Ascending aorta (tissue), 2 donors: ENCODE measurements at places on chromosomes 1 and 21.
A peak's percentile ranks its signal among the peaks of the same experiment; 100 is the strongest.

DNA sequence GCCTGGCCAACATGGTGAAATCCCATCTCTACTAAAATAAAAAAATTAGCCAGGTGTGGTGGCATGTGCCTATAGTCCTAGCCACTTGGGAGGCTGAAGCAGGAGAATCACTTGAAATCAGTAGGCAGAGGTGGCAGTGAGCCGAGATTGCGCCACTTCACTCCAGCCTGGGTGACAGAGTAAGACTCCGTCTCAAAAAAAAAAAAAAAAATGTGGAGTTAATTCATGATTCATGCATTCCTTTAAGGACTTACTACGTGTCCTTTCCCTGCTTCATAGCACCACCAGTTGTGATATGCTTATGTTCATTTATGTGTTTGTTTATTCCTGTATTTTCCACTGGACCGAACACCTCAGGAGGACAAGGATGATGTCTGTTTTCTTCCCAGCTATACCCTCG lies 12.7 kb upstream of the PRELP start:
- peaks cover 43% of the 10 kb centered on the region for H3K4me1 ChIP-seq
- H3K4me3 ChIP-seq: no peak overlapping the region
- no peaks in the 10 kb centered on the region for H3K36me3 ChIP-seq
- peak; percentile 75 for DNase-seq
- no peaks in the 10 kb centered on the region for H3K27me3 ChIP-seq

DNA sequence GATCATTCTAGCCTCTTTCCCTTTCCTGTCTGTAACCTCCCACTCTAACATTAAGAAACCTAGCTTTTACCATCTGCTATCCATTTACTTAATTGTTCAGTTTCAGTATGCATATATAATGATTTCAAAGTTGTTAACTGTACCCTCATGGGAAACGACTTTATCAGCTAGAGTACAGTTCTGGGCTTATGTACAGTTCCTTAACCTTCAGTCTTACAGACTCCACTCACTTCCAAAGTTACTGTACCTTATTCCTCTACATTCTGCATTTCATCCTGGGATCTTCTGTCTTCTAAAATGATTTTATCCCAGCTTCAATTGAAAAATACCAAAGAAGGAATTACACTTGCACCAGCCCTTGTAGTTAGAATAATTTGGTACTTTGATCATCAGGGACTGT lies 108.7 kb upstream of the KCNE2 start:
- DNase-seq: no peak
- no peaks in the 10 kb centered on the region for H3K4me1 ChIP-seq
- no peak overlapping the region for H3K4me3 ChIP-seq
- H3K27me3 ChIP-seq: no peaks in the 10 kb centered on the region
- H3K36me3 ChIP-seq: no peaks in the 10 kb centered on the region

- no peaks in the 10 kb centered on the region for H3K4me1 ChIP-seq
- H3K36me3 ChIP-seq: no peaks in the 10 kb centered on the region
- no peak for DNase-seq
- no peak overlapping the region for H3K27ac ChIP-seq
These were observed 5.7 kb upstream of the ACOT7 start for GRCh38 chr1:6399294-6399693.

- H3K4me3 ChIP-seq: no peak overlapping the region
- DNase-seq: no peak
- no peaks in the 10 kb centered on the region for H3K4me1 ChIP-seq
- no peaks in the 10 kb centered on the region for H3K27me3 ChIP-seq
These were observed 328.4 kb downstream of the ZP4 start for GRCh38 chr1:237562242-237562823.

- no peak for DNase-seq
- H3K27ac ChIP-seq: no peak overlapping the region
These were observed 40.4 kb upstream of the TMEM52 start for GRCh38 chr1:1959459-1959839.

- no peak overlapping the region for H3K4me3 ChIP-seq
- H3K27ac ChIP-seq: no peak overlapping the region
These were observed 82.4 kb downstream of the NPHS2 start for GRCh38 chr1:179493323-179493722.

- no peaks in the 10 kb centered on the region for H3K4me1 ChIP-seq
- H3K27me3 ChIP-seq: no peaks in the 10 kb centered on the region
These were observed 106.6 kb upstream of the VAV3 start for GRCh38 chr1:108071601-108072000.

DNA sequence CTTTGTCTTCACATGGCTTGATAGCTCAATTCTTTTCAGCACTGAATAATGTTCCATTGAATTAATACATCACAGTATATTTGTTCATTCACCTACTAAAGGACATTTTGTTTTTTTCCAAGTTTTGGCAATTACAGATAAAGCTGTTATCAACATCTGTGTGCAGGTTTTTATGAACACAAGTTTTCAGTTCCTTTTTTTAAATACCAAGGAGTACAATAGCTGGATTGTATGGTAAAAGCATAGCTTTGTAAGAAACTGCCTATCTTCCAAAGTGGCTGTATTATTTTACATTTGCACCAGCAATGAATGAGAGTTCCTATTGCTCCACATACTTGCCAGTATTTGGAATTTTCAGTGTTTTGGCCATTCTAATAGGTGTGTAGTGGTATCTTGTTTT lies 4.8 kb upstream of the MCOLN2 start:
- no peaks in the 10 kb centered on the region for H3K36me3 ChIP-seq
- H3K4me1 ChIP-seq: peaks cover 8% of the 10 kb centered on the region
- H3K27me3 ChIP-seq: no peaks in the 10 kb centered on the region
- no peak overlapping the region for H3K27ac ChIP-seq

DNA sequence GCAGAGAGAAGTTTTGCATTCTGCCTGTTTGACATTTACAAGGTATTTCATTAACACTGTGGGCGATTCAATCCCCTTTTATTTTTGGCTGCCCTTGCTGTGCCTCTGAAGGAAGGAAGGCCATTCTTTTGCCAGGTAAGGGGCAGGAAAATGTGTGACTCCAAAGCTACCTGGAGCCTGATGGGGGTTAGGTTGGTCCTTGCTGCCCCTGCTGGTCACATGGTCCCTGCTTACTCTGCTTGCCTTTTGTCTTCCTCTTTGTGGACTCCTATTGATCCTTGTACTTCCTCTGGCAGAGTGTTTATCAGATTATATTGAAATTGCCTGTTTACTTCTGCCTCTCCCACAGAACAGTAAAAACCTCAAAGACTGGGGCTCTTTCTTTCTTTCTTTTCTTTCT lies 65.7 kb downstream of the ST6GALNAC3 start:
- H3K36me3 ChIP-seq: no peaks in the 10 kb centered on the region
- no peak overlapping the region for H3K27ac ChIP-seq
- H3K4me1 ChIP-seq: peaks cover 14% of the 10 kb centered on the region
- no peak for DNase-seq

GRCh38 chr1:40389871-40390560 lies 16.5 kb downstream of the SMAP2 start:
- H3K36me3 ChIP-seq: no peaks in the 10 kb centered on the region
- no peak overlapping the region for H3K4me3 ChIP-seq
- H3K27me3 ChIP-seq: no peaks in the 10 kb centered on the region

DNA sequence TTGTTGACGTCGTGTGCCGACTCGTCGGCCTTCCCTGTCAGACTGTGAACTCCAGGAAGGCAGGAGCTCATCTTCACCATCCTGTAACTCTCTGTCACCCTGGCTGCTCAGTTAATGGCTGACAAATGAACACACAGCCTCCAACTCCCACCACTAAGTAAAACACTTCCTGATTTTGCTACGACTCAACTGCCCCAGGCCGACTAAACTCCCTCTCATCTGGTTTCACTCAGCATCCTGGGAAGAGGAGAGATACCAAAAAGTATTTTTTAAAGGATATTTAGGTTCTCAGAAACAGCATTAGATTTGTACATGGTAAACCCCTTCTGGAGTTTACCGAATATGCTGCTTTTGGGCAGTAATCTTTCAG lies 18.2 kb upstream of the LHX4 start:
- no peaks in the 10 kb centered on the region for H3K4me1 ChIP-seq
- H3K27ac ChIP-seq: no peak overlapping the region
- DNase-seq: no peak
- no peaks in the 10 kb centered on the region for H3K27me3 ChIP-seq

GRCh38 chr1:177969109-177969508 lies 749 bp downstream of the SEC16B start:
- no peaks in the 10 kb centered on the region for H3K4me1 ChIP-seq
- no peak overlapping the region for H3K4me3 ChIP-seq
- DNase-seq: no peak
- peaks cover 11% of the 10 kb centered on the region for H3K36me3 ChIP-seq
- H3K27me3 ChIP-seq: no peaks in the 10 kb centered on the region

- H3K4me1 ChIP-seq: peaks cover 34% of the 10 kb centered on the region
- H3K27ac ChIP-seq: peak overlapping the region; percentile 63
- no peak for DNase-seq
- no peak overlapping the region for H3K4me3 ChIP-seq
- peaks cover 29% of the 10 kb centered on the region for H3K36me3 ChIP-seq
These were observed 8.7 kb downstream of the TENT5B start for GRCh38 chr1:27003745-27004470.

DNA sequence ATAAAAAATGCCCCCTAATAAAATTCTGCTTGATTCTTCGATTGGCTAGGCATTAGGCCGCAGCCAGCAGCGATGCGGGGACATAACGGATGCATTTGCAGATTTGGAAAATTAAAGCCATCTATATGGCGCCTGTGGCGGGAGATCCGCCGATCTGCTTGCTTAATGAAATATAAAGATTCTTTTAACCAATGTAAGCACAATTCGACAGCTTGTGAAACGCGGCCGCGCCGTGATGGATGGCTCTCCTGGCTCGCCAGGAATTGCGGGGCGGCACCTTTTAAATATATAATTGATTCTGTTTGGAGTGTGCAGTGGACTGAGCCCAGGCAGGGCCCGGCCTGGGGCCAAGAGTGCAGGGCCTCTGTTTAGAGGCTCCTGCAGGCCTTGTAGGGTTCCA lies 8.0 kb downstream of the DMBX1 start:
- no peaks in the 10 kb centered on the region for H3K36me3 ChIP-seq
- H3K4me3 ChIP-seq: no peak overlapping the region
- H3K27me3 ChIP-seq: no peaks in the 10 kb centered on the region
- no peak overlapping the region for H3K27ac ChIP-seq
- no peaks in the 10 kb centered on the region for H3K4me1 ChIP-seq

- H3K36me3 ChIP-seq: peaks cover 21% of the 10 kb centered on the region
- DNase-seq: no peak
- no peaks in the 10 kb centered on the region for H3K27me3 ChIP-seq
- H3K27ac ChIP-seq: peak overlapping the region; percentile 84
- no peaks in the 10 kb centered on the region for H3K4me1 ChIP-seq
These were observed 738 bp downstream of the GNPAT start for GRCh38 chr1:231241750-231242149.

- no peaks in the 10 kb centered on the region for H3K4me1 ChIP-seq
- H3K27me3 ChIP-seq: no peaks in the 10 kb centered on the region
- H3K36me3 ChIP-seq: no peaks in the 10 kb centered on the region
- H3K27ac ChIP-seq: no peak overlapping the region
- no peak for DNase-seq
- no peak overlapping the region for H3K4me3 ChIP-seq
These were observed 9.5 kb upstream of the IL24 start for GRCh38 chr1:206887701-206888100.

DNA sequence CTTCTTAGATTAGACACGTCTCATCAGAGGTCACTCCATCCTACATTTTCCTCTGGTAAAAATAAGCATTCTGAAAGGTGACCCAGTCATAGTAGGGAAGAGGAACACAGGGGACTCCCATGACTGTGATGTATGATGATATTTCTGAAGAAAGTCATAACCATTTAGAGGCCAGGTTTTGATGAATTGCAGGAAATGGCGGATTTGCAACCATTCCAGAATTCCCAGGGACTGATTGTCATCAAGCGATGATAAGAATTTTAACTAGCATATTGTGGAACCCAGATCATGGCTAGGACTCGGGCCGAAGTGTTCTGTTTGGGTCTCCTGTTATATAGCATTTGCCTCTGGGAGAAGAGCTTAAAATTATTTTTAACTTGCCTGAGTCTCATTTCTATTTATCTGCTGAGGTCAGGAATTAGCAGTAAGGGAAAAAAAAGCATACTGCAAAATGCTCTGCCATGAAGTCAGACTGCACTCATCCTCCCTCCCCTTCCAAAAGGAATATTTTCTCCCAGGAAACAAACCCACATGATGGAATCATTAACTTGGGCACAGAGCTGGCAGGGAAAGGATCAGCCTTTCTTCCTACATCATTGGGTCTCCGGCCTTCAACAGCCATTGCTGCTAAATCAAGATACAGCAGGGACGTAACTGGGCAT lies 286.7 kb downstream of the HLX start:
- H3K4me1 ChIP-seq: no peaks in the 10 kb centered on the region
- no peak for DNase-seq
- no peaks in the 10 kb centered on the region for H3K27me3 ChIP-seq

- DNase-seq: no peak
- H3K36me3 ChIP-seq: no peaks in the 10 kb centered on the region
- no peaks in the 10 kb centered on the region for H3K4me1 ChIP-seq
- H3K4me3 ChIP-seq: no peak overlapping the region
These were observed 43.1 kb upstream of the PKP1 start for GRCh38 chr1:201240171-201240570.

GRCh38 chr21:35216996-35217395 lies 167.9 kb upstream of the RUNX1 start:
- no peaks in the 10 kb centered on the region for H3K27me3 ChIP-seq
- no peak for DNase-seq
- H3K4me1 ChIP-seq: no peaks in the 10 kb centered on the region
- no peak overlapping the region for H3K4me3 ChIP-seq
- no peak overlapping the region for H3K27ac ChIP-seq

GRCh38 chr21:38081708-38082107 lies 165.5 kb upstream of the KCNJ6 start:
- H3K27ac ChIP-seq: no peak overlapping the region
- no peak for DNase-seq
- H3K27me3 ChIP-seq: no peaks in the 10 kb centered on the region
- H3K36me3 ChIP-seq: no peaks in the 10 kb centered on the region

- peaks cover 2% of the 10 kb centered on the region for H3K4me1 ChIP-seq
- no peak for DNase-seq
- H3K36me3 ChIP-seq: no peaks in the 10 kb centered on the region
- no peak overlapping the region for H3K27ac ChIP-seq
- no peak overlapping the region for H3K4me3 ChIP-seq
These were observed 15.4 kb downstream of the ALG14 start for GRCh38 chr1:95057351-95057750.

DNA sequence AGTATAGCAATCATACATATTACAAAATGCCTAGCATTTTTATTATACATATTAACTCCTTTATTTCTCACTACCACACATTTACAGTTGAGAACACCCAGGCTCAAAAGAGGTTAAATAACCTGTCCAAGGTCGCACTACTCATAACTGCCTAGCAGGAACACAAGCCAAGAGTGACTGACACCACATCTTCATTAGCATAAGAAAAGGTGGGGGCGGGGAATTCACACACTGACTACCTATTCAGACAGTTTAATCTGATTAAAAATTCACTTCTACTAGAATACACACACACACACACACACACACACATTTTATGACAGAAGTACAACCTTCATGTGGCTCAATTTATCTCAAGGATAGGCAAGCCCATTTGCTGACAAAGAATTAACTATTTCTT lies 77.8 kb upstream of the CACHD1 start:
- H3K27me3 ChIP-seq: no peaks in the 10 kb centered on the region
- H3K27ac ChIP-seq: no peak overlapping the region
- no peaks in the 10 kb centered on the region for H3K4me1 ChIP-seq
- DNase-seq: no peak
- no peak overlapping the region for H3K4me3 ChIP-seq
